ENCODE measurements at places on chromosomes 2 and 18. TPM values are rescaled to one million over a fixed set of nuclear protein-coding genes. Genes with fewer than 3 reads are reported as not detected.

PREPL gene
- 143 TPM for total RNA-seq

APOB gene
- 0.11 TPM for total RNA-seq

AMER3 gene
- 11.8 TPM for total RNA-seq

DSC2 gene
- total RNA-seq, result 20.9 TPM

CYBRD1 gene
- 119 TPM for total RNA-seq

APLF gene
- 8.9 TPM for total RNA-seq

GCG gene
- total RNA-seq, result 0.99 TPM

ALPG gene
- total RNA-seq, result not detected

KIF5C gene
- total RNA-seq, result 90.0 TPM

TEX44 gene
- total RNA-seq, result not detected

HEATR5B gene
- total RNA-seq, result 73.4 TPM

BMP10 gene
- not detected for total RNA-seq

CRYBA2 gene
- total RNA-seq, result 1,526 TPM

TANC1 gene
- 67.7 TPM for total RNA-seq

REG3A gene
- total RNA-seq, result not detected

IL1RL2 gene
- total RNA-seq, result 1.4 TPM

TMEM169 gene
- total RNA-seq, result 19.5 TPM

ORC4 gene
- 211 TPM for total RNA-seq

SLC23A3 gene
- 1.3 TPM for total RNA-seq
